ENCODE measurements at places on chromosomes 11 and 22.

GRCh38 chr11:12585861-12586260 is 88.4 kb upstream of the TEAD1 start:
- no peak for DNase-seq

DNA sequence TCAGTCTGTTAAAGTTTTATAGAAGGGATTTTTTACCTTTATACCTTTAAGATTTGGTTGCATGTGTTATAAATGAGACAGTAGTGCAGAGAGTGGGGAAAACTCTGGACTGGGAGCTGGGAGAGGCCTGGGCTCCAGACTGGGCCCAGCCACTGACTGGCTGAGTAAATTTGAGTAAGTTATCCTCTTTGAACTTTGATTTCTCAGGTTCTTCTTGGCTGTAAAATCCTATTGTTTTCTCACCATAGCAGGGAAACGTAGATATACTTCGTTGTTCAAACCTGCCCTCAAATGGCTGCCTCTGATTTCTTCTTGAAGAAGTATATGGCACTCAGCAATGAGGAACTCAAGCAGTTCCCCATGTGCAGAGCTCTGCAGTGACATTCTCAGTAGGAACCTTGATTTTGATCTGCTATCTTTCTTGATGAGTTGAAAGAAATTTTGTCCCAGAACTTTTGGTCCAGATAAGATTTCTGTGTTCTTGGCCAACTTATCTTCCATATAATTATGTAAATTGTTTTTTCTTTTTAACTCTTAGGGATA is 8.8 kb downstream of the BMAL1 start:
- DNase-seq = no peak

- no peak for DNase-seq
These were observed 10.6 kb downstream of the TSPAN32 start for GRCh38 chr11:2312232-2313042.

DNA sequence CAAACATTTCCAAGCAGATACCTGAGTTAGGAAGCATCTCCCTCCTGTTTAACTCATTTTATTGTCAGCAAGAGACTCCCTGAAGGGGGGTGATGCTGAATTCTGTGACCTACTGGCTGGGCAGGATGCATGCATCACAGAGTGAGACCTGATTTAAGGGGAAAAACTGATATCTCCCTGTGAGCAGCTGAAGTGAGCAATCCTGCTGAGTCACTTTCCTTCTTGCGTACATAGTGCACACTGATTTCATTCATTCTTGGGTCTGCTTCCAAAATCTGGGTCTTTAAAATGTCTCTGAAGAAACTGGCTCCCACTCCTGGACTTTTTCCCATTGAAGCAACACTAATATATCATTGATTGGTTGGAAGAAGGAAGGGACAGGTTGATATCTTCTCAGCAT is 23.3 kb downstream of the P4HA3 start:
- DNase-seq = no peak

DNA sequence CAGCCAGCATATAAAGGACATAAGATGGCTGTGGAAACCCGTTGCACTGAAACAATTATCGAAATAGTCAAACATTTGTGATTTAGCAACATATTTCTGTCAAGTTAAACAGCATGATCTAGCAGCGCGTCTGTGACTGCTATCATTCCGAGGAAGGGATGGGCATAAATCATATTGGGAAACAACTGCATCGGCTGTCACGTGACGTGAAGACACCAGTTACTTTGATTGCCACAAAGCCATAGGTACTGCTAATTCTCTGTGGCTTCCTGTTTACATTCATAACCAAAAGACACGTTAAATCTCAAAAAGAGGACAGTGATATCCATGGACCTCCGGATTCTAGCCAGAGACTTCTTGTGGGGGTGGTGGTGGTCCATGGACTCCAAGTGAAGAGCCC is 87.8 kb downstream of the CACNA1I start:
- no peak for DNase-seq

DNA sequence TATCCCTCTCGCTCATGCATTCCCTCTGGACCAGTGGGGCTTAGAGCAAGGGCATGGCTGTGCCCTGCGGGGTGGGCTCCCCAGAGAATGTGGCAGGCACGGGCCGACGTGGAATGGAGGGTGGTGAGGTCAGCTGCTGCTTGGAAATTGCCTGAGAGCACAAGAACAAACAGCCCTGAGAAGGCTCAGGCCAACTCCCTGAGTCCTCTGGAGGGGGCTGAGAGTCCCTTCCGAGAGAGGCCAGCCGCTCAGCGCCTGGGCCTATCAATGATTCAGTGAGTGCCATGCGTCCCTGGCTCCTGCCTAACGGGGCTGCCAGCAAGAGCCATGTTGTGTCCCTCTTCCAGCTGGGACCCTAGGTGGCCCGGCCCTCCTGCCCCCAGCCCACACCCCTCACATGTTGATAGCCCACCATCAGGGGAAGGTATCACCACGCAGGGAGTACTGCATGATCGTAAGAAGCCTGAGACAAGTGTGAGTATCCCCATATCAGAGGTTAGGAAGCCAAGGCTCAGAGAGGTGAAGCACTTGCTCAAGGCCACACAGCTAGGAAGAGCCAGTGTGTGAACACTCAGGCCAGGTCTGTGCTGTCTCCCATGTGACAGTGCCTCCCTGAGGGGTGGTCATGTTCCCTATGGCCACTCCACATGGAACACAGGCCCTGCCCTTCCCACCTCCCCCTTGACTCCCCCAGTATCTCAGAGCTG is 55.8 kb downstream of the NECTIN1 start:
- DNase-seq = no peak

DNA sequence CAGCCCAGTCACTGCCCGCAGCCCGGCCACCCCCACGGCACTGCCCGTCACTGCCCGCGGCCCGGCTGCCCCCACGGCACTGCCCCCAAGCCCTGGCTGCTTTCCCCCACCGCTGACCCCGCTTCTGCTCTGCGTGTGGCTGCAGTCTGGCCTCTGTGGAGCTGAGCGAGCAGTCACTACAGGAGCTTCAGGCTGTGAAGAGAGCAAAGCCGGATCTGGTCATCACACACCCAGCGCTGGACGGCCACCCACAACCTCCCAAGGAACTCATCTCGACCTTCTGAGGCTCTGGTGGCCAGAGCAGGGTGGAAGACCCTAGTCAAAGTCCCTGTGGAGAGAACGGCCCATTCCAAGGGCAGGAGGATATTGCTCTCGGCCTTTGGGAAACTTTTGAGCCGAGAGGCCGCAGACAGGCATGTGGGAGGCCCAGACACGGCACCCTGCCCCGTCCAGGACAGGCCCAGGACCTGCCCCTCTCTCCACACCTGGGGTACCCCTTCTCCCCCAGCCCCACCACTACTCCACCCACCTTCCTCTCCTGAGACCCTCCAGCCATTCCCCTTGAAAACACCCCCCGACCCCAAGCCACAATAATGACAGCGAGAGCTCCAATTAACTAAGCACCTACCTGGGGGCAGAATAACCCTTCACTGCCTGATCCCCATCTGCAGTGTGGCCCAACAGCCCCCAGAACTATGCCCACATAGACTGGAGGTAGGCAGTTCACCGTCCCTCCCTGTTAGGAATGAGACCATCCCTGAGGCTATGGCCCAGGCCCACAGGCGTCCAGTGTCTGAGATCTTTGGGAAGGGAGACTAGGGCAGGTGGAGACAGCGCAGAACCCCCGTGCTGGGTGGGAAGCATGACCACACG is 3.7 kb upstream of the PGGHG start:
- no peak for DNase-seq

DNA sequence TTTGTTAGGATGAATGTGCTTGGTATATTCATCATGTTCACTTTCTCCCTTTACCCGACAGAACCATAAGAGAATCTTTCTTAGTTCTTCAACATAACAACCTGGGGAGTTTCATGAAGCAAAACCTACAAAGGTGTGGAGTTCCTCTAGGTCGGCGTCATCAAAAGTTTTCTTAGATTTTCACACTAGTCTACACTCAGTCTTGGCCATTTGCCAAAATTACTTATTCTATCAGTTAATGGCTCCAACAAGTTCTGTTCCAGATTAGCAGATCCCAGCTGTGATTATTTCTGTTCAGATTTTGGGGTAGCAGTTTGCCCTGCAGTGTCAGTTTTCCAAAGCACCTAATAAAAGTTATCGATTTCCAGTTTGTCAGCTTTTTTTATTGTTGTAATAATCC is 935.8 kb upstream of the RAG2 start:
- no peak for DNase-seq

DNA sequence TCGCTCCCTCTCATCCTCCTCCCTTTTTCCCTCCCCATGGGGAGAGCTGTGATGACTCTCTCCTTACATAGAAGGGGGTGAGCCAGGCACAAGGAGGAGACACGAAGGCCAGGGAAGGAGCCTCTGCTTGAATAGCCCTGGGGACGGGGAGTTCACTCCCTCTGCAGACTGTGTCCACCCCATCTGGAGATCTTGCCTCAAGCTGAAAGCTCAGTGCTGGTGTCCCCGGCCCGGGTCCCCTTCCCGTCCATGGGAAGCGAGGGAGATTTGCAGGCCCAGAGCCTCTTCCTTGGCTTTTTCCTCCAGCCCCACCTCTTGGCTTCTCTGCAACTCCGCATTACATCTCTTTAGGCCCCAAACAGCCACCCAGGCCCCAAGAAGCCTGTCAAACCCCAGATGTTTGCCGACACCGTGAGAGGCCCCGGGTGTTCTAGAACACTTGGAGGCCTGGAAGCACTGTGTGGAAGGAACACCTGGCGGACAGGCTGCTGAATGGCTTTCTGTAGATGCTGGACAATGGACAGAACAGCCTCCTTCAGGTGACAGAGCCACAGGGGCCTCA is 32.3 kb downstream of the LINC01488 start:
- DNase-seq = no peak

GRCh38 chr11:27658535-27659236 is 41.6 kb downstream of the BDNF start:
- DNase-seq = no peak

GRCh38 chr11:116454020-116454645 is 318.7 kb downstream of the BUD13 start:
- peak; percentile 80 for DNase-seq

DNA sequence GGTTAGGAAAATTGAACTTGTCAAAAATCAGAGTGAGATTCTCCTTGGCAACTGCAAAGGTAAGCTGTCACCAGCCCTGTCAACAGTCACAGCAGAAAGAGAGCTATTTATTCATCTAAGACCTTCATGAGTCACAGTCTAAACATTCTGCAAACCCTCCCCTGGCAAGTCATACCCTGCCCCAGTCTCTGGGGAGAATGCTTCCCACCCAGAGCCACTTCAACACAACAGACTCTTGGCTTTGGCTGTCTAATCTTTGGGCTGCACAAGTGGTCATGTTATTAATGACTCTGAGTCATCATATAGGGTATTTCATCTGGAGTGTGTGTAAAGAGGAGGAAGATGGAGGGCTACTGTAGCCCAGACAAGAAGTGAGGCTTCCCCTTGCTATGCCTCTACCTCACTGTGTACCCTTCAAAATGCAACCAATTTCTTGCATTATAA is 153.4 kb downstream of the CCDC34 start:
- peak; percentile 83 for DNase-seq

- DNase-seq = no peak
These were observed 17.7 kb upstream of the ADORA2A start for GRCh38 chr22:24409707-24410106.

- DNase-seq = no peak
These were observed 258.9 kb upstream of the ARHGAP20 start for GRCh38 chr11:110971140-110971539.

DNA sequence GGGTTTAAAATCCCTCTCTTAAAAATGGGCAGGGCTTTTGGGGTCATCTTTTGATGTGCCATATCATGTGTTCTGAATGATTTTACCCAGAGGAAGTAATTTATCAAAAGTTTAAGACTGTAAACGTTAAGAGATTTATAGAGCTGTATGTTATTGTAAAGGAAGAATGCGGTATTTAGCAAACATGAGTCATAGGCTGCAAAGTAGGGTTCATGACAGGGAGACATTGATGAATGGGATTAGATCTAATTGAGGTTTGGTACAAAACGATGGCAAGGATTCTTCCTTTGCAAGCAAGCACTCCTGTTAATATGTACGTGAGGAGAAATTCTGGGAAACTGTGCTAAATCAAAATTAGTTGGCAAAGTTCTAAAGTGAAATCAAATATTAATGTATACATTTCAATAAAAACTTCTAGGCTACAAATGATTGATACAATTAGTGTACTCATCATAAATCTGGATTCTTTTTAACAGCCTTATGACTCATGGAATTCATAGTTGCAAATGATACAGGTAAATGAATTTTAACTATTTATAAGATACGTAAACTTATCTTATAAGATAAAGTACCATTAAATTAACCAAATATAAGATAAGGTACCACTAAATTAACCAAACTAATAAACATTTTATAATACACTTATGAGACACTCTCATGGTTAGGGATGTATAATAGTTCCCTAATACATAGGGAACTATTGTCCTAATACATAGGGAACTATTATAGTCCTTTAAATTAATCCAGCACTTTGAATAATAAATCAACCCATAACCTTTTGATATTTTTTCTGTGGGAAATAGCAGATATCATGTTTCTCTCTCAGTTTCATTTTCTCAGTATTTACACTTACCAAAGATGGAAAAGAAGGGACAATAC is 58.4 kb downstream of the KIF18A start:
- no peak for DNase-seq

DNA sequence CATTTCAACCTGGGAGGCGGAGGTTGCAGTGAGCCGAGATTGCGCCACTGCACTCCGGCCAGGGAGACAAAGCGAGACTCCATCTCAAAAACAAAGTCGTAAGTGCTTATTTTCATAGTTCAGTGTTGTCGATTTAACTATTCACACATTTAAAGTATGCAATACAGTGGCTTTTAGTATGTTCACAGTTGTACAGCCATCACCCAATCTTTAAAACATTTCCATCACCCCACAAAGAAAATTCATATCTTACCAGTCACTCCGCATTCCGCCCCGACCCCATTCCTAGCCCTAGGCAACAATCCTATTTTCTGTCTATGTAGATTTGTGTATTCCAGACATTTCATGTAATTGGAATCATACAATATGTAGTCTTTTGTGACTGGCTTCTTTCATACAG is 11.9 kb downstream of the IPO7 start:
- no peak for DNase-seq

DNA sequence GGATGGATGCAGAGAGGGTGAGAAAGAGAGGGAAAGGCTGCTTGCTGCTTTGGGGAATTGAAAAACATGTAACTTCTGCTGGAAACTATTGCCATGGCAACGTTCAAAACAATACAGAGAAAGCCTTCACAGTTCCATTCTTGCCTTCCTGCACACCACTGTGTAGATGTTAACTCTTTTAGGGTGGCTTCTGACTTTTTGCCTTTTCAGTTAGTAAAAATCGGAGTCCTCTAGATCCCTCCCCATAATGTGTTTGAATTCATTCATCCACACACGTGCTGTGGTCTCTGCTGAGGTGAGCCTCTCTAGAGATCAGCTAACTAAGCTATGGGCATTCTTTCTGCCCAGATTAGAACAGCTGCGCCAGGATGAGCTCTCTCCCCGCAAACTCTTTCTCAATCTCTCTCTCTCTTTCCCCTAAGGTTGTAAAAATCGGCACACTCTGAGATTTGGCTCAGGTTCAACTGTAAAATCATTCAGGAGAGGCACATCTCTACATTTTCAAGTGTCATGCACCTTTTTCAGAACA is 1178.3 kb downstream of the LRRC4C start:
- peak; percentile 33 for DNase-seq

GRCh38 chr11:129394709-129395108 is 19.1 kb downstream of the BARX2 start:
- DNase-seq = no peak

Measured in mesendoderm (in vitro differentiated cells).